Stimulated activated CD4-positive, alpha-beta T cell treated with anti-CD3 and anti-CD28 coated beads, Interleukin-4, amount 100 ng/mL, for 48 hours (primary cell): ENCODE measurements at places on chromosomes 4 and X.

- no peak for DNase-seq
Measured at GRCh38 chrX:138917781-138918180, 206.3 kb upstream of the FGF13 start.

- DNase-seq: peak; percentile 6
Measured at GRCh38 chr4:41257257-41257901, 651 bp downstream of the UCHL1 start.

GRCh38 chr4:139633195-139633594, 32.4 kb upstream of the MGST2 start:
- no peak for DNase-seq

- DNase-seq: no peak
Measured at GRCh38 chrX:19446397-19446796, 68.9 kb downstream of the MAP3K15 start.

GRCh38 chr4:154731756-154732155, 12.0 kb upstream of the LRAT start:
- DNase-seq: no peak

DNA sequence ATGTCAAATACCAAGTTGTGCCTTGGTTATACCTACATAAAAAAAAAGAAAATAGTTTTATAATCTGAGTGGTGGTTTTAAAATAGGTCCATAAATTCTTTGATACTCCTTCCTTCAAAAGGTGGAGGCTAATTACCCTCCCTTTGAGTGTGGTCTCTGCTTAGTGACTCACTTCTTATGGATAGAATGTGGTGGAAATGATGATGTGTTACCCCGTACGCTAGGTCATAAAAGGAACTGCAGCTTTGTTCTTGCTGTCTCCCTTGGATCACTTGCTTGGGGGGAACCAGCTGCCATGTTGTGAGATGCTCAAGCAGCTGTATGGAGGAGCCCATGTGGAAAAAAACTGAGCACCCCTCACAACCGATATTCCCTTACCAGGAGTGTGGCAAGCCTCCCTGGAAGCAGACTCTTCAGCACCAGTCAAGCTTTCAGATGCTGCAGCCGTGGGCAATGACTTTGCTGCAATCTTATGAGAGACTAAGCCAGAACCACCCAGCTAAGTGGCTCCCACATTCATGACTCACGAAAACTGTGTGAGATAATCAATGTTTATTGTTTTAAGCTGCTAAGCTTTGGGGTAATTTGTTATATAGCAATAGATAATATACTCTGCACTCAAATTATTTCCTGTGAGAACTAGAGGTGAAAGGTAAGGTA, 195.0 kb upstream of the GATB start:
- no peak for DNase-seq
